ENCODE measurements at places on chromosomes 3 and 15. TPM values are rescaled to one million over a fixed set of nuclear protein-coding genes. Genes with fewer than 3 reads are reported as not detected.

The A4GNT gene
- polyA plus RNA-seq = not detected

The UPK1B gene
- 0.26 TPM for polyA plus RNA-seq

The STAC gene
- 5.6 TPM for polyA plus RNA-seq

DNA sequence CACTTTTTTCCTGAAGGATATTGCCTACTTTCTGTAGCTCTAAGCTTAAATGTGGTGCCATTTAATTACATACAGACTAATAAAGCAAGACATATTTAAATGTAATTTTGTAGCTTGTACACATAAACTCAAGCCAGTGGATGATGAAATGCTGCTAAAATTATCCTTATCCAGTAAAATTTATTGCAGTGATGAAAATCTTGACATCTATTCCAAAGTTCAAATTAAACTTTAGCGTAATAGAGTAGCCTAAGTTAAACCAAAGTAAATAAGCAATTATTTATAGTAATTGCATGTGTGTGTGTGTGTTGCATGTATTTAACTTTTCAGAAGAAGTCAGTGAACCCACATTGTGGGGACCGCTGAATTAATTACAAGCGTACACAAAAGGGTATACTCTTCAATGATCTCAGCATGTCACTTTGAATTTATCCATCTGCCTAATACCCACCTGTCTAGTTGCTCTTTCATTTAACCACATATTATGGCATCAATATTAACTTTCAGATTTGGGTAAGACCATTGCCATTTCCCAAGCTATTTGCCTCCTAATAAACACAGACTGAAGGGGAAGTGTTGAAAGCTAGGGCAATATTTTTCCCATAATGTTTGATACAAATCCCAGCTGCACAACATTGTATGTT lies 85.0 kb downstream of the MECOM start:
- peaks cover 25% of the 10 kb centered on the region for H3K4me1 ChIP-seq
- H3K27me3 ChIP-seq = no peaks in the 10 kb centered on the region
- no peak overlapping the region for H3K27ac ChIP-seq
- DNase-seq = no peak
- no peaks in the 10 kb centered on the region for H3K36me3 ChIP-seq

- H3K4me3 ChIP-seq = no peak overlapping the region
- no peaks in the 10 kb centered on the region for H3K27me3 ChIP-seq
- no peaks in the 10 kb centered on the region for H3K36me3 ChIP-seq
- H3K4me1 ChIP-seq = peaks cover 30% of the 10 kb centered on the region
These were observed 80.9 kb downstream of the THBS1 start for GRCh38 chr15:39661776-39662175.

DNA sequence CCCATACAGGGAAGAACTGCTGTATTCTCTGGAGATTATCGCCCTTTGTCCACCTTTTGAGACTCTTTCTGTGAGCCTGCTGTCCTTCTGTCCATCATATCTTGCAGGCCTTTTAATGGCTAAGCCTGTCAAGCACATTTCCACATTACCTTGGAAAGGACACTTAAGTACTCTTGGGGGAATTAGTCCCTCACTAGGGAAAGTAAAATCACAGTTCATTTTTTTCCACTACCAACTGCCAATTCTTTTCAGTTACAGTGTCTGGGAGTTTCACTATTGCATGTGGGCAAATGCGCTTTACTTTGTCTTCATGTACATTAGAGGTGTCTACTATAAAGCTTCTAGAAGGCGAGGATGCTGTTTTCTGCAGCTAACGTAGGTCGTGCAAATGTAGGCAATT lies 242.1 kb downstream of the NSUN3 start:
- no peaks in the 10 kb centered on the region for H3K27me3 ChIP-seq
- no peak overlapping the region for H3K4me3 ChIP-seq
- H3K36me3 ChIP-seq = no peaks in the 10 kb centered on the region

GRCh38 chr3:155034786-155035185 lies 45.3 kb upstream of the MME start:
- H3K4me1 ChIP-seq = peaks cover 21% of the 10 kb centered on the region
- H3K4me3 ChIP-seq = no peak overlapping the region
- no peak for DNase-seq

GRCh38 chr15:52783191-52783829 lies 6.8 kb downstream of the ONECUT1 start:
- peak overlapping the region; percentile 59 for H3K4me3 ChIP-seq
- H3K4me1 ChIP-seq = peaks cover 51% of the 10 kb centered on the region
- H3K27ac ChIP-seq = no peak overlapping the region
- H3K27me3 ChIP-seq = peaks cover 76% of the 10 kb centered on the region
- no peaks in the 10 kb centered on the region for H3K36me3 ChIP-seq
- peak; percentile 93 for DNase-seq

- H3K36me3 ChIP-seq = no peaks in the 10 kb centered on the region
- no peak for DNase-seq
- no peak overlapping the region for H3K4me3 ChIP-seq
- H3K27me3 ChIP-seq = no peaks in the 10 kb centered on the region
- no peaks in the 10 kb centered on the region for H3K4me1 ChIP-seq
These were observed 22.4 kb downstream of the LIPC start for GRCh38 chr15:58453931-58454793.
